ENCODE measurements at places on chromosomes 6 and 20. TPM values are rescaled to one million over a fixed set of nuclear protein-coding genes. Genes with fewer than 3 reads are reported as not detected.

ADGB gene
- total RNA-seq, result not detected

LAMA5 gene
- total RNA-seq, result 18.0 TPM

HLA-DOA gene
- under 0.01 TPM for total RNA-seq

SDCBP2 gene
- 1.3 TPM for total RNA-seq

LAMA2 gene
- total RNA-seq, result 262 TPM

ID1 gene
- total RNA-seq, result 141 TPM

GRM4 gene
- under 0.01 TPM for total RNA-seq

PAK1IP1 gene
- total RNA-seq, result 14.1 TPM

PEX7 gene
- total RNA-seq, result 7.3 TPM

IFT52 gene
- total RNA-seq, result 48.6 TPM

PCSK2 gene
- under 0.01 TPM for total RNA-seq

PDYN gene
- not detected for total RNA-seq

PAK5 gene
- total RNA-seq, result not detected

CGAS gene
- 4.3 TPM for total RNA-seq

NINL gene
- total RNA-seq, result 10.3 TPM

LY6G5C gene
- 0.43 TPM for total RNA-seq

DOK5 gene
- 20.7 TPM for total RNA-seq

DAAM2 gene
- 1.9 TPM for total RNA-seq

OVOL2 gene
- total RNA-seq, result not detected

MEP1A gene
- not detected for total RNA-seq

MUCL3 gene
- not detected for total RNA-seq

BICRAL gene
- 3.5 TPM for total RNA-seq

ALDH8A1 gene
- 0.46 TPM for total RNA-seq

HLA-DMB gene
- under 0.01 TPM for total RNA-seq

OOEP gene
- not detected for total RNA-seq

YTHDF1 gene
- 17.7 TPM for total RNA-seq

GLP1R gene
- not detected for total RNA-seq

PNPLA1 gene
- total RNA-seq, result under 0.01 TPM

GSTA4 gene
- 37.3 TPM for total RNA-seq

EFCAB8 gene
- total RNA-seq, result 0.28 TPM

ASF1A gene
- total RNA-seq, result 11.7 TPM
